Activated CD8-positive, alpha-beta memory T cell treated with anti-CD3 and anti-CD28 coated beads for 1 hour (primary cell): ENCODE measurements at places on chromosomes 13 and 19.

- DNase-seq, result no peak
Measured at GRCh38 chr19:6533746-6534418, 3.1 kb downstream of the TNFSF9 start.

DNA sequence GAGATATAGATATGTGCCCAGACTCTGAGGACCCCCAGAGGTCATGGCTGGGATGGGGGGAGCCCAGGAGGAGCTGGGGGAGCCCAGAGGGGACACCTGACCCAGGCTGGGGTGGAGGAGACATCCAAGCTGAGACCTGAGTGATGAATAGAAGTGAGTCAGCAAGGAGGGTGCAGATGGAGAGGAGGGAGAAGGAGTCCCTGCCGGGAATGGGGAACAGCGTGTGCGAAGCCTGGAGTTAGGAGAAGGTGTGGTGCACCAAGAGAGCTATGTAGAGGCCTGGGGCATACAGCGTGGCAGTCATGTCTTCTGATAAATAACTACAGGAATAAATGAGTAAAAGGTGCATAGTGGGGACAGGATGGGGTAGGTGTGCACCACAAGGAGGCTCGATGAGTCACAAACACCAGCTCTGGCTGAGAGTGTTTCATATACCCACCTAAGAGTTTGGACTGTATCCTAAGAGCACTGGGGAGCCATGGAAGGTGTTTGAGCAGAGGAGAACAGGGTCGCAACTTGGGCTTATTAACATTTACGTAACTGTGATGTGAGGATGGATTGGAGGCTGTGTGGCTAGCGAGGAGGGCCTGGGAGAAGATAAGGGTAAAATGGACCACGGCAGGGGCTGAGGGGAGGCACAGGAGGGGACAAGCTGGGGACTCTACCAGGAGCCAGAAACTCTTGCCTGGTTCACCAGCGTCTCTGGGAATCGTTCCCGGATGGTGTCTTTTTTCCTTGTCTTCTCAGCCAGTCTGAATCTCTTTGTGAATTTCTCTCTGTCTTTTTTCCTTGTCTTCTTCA is 1.4 kb downstream of the CEACAM18 start:
- no peak for DNase-seq

GRCh38 chr13:79427883-79428282 is 21.8 kb upstream of the RBM26 start:
- no peak for DNase-seq

DNA sequence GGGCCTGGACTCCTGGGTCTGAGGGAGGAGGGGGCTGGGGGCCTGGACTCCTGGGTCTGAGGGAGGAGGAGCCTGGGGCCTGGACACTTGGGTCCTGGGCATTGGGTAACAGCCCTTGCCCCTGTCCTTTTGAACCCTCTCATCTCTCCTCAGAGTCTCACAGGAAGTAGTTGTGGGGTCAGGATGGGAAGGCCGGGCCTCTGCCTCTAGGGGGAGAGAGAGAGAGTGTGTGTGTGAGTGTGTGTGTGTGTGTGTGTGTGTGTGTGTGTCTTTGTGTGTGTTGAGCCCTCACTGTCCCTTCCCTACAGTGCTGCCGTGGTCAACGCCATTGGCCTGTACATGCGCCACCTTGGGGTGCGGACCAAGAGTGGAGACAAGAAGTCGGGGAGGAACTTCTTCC is 10.9 kb downstream of the ARHGEF1 start:
- DNase-seq, result no peak

- no peak for DNase-seq
Measured at GRCh38 chr13:109764470-109765291, 21.7 kb downstream of the IRS2 start.

DNA sequence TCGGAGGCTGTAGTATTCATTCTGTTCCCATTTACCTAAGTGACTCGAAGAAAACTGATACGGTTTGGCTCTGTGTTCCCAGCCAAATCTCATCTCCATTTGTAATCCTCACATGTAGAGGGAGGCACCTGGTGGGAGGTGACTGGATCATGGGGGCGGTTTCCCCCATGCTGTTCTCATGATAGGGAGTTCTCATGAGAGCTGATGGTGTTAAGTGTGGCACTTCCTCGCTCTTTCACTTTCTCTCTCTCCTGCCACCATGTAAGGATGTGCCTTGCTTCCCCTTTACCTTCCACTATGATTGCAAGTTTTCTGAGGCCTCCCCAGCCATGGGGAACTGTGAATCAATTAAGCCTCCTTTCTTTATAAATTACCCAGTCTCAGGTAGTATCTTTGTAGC is 23.5 kb downstream of the SLAIN1 start:
- DNase-seq, result no peak

GRCh38 chr13:95516021-95516420 is 36.5 kb upstream of the CLDN10 start:
- DNase-seq, result no peak

GRCh38 chr13:50400035-50400726 is 384.9 kb downstream of the KCNRG start:
- DNase-seq, result no peak

GRCh38 chr13:24068472-24068871 is 92.0 kb upstream of the SPATA13 start:
- no peak for DNase-seq

GRCh38 chr19:42277821-42278451 is 8.9 kb downstream of the CIC start:
- no peak for DNase-seq

- no peak for DNase-seq
Measured at GRCh38 chr19:33794683-33795369, 1.8 kb upstream of the KCTD15 start.

GRCh38 chr19:33434069-33434885 is 60.8 kb downstream of the CEBPG start:
- DNase-seq, result no peak

DNA sequence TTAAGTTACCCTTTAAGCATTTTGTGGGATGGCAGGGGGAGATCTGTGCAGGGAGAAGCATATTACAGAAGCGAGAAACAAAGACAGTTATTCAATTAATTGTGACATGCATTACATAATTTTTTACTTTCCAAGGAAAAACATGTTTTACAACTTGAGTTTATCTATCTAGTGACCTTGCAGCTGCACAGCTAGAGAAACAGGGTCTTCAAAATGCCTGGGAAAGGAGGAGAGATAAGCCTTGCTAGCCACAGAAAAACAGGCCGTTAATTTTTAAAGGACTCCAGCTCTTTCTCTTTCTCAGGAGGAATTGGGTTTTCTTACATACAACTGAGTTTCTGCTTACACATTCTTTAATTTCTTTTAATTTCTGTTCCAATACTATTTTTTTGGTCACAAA is 14.8 kb upstream of the ZNF431 start:
- no peak for DNase-seq

- DNase-seq, result no peak
Measured at GRCh38 chr13:99415851-99416331, 85.4 kb upstream of the TM9SF2 start.

- DNase-seq, result peak; percentile 96
Measured at GRCh38 chr19:13152974-13153568, 2.9 kb downstream of the IER2 start.

DNA sequence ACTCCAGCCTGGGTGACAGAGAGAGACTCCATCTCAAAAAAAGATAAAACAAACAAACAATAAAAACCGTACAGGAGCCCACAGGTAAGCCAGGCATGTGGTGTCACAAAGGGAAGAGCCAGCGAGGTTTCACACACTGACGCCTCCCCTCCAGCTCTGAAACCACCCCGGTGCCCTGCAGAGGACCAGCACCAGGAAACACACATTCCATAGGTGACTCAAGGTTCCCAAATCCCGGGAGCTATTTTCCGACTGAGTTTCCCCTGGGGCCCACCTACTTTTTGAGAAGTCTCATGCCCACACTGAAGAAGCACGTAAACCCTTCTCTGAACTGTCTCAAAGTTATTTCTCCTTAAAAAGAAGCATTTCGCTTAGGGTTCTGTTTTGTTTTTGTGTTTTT is 40.3 kb downstream of the RHPN2 start:
- DNase-seq, result no peak

- no peak for DNase-seq
Measured at GRCh38 chr13:113499936-113500335, 9.4 kb upstream of the DCUN1D2 start.

DNA sequence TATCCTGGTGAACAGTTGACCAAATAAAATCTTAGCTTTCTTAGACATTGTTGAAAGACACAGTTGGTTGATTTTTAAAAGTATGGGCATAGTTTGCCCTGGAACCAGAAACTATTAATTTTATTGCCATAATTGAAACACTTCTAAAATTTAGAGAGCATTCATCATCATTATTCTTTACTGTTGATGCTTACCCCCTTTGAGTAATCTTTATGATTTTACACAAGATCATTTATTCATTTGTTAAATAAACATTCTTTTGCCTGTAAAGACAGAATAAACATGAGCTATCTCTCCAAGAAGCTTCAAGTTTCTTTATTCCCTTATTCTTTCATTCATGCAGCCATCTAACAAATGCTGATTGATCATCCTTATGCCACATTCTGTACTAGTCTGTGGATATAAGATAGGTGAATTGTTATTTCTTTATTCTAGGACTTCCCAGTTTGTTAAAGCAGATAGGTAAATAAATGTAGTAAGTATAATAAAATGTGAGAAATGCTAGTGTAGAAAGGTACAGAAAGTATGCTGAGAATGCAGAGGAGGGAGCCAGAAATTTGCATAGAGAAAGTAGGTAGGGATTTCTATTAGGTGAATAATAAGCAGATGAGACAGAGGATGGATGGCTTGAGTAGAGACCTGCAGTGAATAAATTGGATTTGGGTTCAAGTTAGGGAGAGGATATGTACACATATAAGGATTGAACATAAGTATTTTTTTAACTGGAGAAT is 8.2 kb downstream of the SERTM1 start:
- DNase-seq, result no peak

GRCh38 chr13:71621174-71622124 is 245.6 kb downstream of the DACH1 start:
- no peak for DNase-seq

- DNase-seq, result no peak
Measured at GRCh38 chr13:27383104-27383921, 41.1 kb upstream of the GTF3A start.

GRCh38 chr19:22286151-22286810 is at the start of gene ZNF729:
Gene ZNF729, plus strand, starts transcription at chr19:22286441. Its CDS starts 85 bp downstream, at chr19:22286526.
- no peak for DNase-seq

DNA sequence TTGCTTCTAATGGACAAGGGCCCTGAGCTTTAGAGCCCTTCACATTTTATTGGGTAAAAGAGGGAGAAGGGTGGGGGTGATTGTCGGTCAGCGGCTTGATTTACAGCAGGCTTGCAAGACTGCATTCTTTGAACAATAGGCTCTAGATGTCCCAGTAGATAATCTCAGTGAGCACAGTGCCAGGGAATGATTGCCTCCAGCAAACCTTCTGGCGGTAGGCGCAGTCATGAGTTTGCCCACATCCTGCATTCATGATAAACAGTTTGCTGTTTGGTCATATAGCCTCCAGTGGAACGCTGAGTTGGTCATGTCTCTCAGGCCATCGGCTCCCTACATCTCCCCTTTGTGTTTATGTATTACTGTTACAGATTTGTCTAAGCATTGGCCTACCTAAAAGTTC is 12.6 kb downstream of the ZNF528 start:
- DNase-seq, result no peak

GRCh38 chr19:29104605-29105241 is 108.2 kb downstream of the UQCRFS1 start:
- DNase-seq, result no peak

DNA sequence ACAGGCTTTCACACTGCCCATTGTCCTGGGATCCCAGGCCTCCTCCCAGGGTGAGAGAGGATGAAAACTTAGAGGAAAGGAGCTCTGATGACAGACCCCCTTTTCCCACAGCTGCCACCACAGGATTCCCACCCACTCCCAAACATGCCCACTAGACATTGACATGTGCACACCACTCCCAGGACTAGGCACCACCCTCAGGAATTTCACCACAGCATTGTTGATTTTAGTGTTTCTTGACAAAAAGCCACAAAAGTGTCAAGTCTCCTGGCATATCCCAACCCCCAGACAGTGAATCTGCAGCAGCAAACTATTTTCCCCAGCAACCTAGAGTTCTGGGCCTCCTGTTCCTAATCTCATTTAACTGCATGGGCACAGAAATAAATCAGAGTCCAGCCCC is 10.1 kb downstream of the ZNF714 start:
- no peak for DNase-seq

GRCh38 chr19:23312515-23312914 is 62.3 kb upstream of the ZNF724 start:
- DNase-seq, result no peak

- no peak for DNase-seq
Measured at GRCh38 chr13:42876887-42877545, 95.6 kb downstream of the FAM216B start.

- no peak for DNase-seq
Measured at GRCh38 chr13:79128158-79128557, 277.9 kb downstream of the RBM26 start.

DNA sequence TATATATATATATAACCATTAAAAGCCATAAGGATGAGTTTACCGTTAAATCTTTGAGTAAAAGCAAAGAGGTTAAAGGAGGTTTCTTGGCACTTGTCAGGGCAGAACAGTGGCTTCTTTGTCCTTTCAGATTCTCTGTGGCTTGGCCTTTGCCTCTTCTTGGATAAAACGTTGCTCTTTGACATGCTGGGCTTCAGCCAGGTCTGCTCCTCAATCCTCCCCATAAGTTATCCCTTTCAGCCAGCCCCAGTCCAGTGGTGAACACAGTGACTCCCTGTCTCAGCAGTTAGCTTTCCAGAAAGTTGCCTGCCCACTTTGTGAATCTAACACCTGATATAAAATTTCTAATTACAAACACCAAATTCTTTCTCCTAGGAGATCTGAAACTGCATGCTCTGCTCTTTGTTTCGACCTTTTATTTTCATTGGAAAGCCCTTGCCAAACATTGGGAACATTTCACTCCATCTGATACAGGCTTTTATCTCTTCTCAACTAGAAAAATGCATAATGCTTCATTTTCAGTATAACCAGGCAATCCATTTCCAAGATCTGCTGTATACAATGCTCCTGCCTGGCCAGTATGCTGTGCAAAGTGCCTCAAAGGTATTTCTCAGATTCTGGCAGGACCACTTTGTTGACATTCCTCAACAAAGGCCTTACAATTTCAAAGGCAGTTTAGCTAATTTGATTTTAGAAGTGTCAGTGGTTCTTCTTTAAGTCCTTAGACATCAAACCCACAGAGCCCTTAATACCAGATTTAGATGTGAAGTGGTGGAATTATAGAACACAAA is 16.2 kb upstream of the MED4 start:
- DNase-seq, result no peak

- no peak for DNase-seq
Measured at GRCh38 chr13:76663592-76664335, 222.4 kb downstream of the KCTD12 start.
